ENCODE measurements at places on chromosomes 3 and 15.

- DNase-seq, result no peak
These were observed 58.1 kb upstream of the TMEM108 start for GRCh38 chr3:132980102-132980501.

DNA sequence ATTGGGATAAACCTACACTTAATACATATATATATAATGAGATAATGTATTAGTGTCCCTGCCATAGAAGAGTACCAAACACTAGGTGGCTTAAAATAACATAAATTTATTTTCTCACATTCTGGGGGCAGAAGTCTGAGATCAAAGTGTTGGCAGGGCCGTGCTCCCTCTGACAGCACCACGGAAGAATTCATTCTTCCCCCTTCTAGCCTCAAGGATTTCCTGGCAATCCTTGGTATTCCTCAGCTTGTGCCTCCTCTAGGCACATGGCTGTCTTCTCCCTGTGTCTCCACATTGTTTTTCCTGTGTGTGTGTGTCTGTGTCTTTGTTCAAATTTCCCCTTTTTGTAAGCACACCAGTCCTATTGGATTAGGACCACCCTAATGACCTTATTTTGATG, 115.2 kb upstream of the AGBL1 start:
- no peak for DNase-seq

DNA sequence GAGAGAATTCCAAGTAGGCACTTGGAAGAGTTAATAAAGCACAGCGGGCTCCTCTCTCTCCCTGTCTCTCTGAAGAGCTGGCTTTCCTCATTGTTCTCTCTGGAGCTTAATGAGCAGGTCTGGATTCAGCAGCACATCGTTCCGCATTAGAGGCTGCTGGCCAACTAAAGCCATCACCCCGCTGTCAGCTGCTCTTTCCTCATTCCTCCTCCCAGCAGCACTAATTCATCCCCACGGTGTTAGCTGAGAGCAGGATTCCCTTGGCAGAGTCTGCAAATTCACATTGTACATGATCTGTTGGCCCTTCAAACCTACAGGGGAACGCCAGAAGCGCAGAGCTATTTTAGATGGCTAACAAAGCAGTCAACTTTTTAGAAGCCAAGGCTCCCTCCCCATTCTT, 44.2 kb downstream of the SGO1 start:
- no peak for DNase-seq

- DNase-seq, result no peak
These were observed 7.2 kb downstream of the COX17 start for GRCh38 chr3:119669906-119670570.

DNA sequence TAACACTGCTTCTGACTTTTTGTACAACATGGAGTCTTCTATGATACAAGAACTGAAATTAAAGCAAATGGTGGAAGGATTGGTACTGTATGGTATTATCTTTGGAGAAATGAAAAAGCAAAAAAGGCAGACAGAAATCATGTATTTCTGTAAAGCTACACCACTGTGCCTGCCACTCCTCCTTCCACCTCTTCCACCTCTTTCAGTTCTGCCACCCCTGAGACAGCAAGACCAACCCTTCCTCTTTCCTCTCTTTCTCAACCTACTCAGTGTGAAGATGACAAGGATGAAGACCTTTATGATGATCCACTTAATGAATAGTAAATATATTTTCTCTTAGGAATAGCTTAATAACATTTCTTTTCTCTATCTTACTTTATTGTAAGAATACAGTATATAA, 57.0 kb downstream of the CD200 start:
- no peak for DNase-seq

DNA sequence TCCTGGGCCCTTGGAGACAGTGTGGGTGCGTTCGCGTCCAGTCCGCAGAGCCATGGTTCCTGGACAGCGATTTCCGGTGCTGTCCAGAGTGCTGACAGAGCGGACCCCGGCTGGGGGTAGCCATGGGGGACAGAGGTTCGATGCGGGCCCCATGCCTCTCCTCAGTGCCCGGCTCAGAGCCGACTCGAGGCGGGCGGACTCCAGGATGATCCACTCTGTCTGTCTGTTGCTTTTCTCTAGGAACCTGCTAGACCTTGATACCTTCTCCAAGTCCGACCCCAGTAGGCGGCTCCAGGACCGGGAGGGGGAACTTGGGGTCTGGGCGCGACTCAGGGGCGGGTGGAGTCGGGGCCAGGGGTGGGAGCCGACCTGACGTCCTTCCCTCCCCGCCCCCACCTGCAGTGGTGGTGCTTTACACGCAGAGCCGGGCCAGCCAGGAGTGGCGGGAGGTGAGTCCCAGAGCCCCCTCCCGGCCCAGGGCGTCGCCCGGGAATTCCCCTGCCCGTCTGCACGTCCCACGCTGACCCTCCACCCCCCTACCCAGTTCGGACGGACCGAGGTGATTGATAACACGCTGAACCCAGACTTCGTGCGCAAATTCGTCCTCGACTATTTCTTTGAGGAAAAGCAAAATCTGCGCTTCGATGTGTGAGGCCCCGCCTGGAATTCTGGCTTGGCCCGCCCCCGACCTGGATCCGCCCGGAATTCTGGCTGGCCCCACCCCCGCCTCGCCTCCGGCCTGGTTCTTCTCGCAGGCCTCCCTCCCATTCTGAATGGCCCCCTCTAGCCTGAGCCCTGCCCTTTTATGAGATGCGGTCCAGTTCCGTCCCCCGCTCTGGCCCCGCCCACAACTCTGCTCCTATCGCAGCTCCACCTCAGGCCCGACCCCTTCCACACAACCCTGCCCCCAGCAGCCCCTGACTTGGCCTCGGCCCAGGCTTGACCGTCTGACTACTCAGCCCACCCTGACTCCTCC, 1.0 kb downstream of the CPNE9 start:
- DNase-seq, result no peak

- DNase-seq, result no peak
These were observed 28.0 kb upstream of the DCUN1D1 start for GRCh38 chr3:183008303-183008702.

DNA sequence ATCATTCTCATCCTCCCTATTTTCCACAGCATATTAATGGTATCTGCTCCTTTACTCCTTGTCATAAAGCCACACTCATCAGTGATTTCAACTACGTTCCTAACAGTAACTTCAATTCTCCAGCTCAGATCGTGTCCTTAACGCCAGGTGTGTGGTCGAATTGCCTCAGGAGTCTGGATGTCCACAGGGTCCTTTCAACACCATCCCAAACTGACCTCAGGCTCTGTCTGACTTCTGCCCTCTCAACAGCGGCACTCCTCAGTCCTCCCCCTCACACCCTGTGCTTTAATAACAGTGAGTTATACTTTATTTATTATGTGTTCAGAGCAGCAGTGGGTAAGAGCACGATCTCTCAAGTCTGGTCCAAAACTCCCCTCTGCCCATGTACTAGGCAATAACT, 42.4 kb downstream of the ST3GAL6 start:
- no peak for DNase-seq

GRCh38 chr3:71523628-71524027, 59.9 kb downstream of the FOXP1 start:
- no peak for DNase-seq

- no peak for DNase-seq
These were observed 115.6 kb upstream of the MANF start for GRCh38 chr3:51269466-51269865.

GRCh38 chr3:102614021-102614569, 179.3 kb downstream of the ZPLD1 start:
- DNase-seq, result no peak

DNA sequence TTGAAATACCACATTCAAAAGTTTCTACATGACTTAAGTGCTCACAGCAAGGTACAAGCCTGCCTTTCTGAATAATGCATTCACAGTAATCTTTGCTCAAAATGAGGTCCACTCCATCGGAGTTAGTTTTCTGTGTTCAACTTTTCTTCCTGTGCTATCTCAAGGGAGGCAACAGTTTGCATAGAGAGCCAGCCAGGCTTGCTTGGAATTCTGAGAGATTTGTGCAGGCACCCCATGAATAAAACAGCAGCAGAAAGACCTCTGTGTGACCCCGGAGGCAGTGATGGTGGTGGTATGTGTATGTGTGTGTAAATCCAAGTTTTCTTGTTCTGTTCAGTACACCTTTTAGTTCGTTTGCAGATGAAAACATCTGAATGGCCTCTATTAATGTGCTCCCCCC, 124.0 kb downstream of the ADAMTS9 start:
- DNase-seq, result no peak

DNA sequence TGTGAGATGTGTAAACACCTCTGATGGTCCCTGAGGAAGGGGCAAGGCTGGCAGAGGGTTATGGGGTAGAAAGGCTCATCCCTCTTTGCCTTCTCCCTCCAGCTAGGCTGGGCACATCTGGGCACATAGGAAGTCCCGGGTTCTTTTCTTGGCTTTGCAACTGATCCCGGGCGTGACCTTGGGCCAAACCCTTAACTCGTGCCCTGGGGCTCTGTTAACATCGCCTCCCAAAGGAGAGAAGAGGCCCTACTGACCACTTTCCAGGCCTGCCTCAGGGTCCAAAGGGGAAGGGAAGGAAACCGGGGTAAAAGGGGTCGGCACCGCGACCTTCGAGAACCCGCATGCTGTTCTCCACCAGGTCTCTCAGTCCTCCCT, 549 bp downstream of the C3orf18 start:
- no peak for DNase-seq

DNA sequence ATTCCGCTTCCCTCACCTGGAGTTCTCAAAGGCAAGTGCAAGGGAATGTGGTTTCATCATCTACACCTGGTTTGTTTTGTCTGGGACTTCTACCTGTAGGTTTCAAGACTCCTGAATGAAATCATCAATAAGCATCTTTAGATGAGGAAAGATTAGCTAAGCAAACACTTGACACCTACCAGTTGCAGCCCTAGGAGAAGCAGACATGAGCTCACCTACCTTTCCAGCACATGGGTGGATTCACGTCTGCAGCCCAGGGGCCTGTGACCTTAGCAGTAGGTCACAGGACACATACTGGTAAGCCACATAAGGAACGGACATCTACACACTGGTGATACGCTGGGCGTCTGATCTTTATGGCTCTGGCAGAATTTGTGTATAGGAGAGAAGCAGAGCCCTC, 26.7 kb downstream of the SLCO2A1 start:
- no peak for DNase-seq

DNA sequence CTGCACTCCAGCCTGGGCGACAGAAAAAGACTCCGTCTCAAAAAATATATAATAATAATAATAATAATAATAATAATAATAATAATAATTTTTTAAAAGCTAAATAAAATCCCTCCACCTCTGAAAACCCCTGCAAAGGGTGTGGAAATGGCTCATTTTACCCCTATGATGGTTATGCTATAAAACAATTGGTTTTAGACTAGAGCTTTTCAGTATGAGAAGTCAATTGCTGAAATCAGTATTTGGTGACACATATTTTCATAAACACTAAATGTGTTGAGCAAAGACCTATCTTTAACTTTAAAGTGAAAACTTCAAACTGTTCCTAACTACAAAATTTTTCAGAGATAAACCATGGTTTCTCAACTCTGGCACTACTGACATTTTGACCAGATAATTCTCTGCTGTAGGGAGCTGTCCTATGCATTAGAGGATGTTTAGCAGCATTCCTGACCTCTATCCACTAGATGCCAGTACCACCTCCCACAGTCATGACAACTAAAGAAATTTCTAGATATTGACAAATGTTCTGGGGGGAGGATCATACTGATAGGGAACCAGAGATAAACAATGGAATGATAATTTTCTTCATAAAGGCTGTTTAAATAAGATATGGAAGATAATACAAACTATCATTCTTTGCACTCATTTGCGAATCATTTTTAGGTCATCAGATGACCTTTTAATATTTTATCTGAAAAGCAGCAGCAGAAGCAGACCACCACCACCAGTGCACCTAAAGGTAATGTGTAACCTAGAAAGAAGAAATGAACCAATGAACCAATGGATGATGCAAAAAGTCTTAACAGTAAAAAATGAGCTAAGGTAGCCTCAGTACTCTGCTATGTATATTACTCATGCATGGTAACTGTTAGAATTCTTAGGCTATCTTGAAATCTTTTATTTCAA, 13.8 kb downstream of the PTPN9 start:
- no peak for DNase-seq

GRCh38 chr3:39143051-39143885, 10.1 kb downstream of the CSRNP1 start:
- no peak for DNase-seq

DNA sequence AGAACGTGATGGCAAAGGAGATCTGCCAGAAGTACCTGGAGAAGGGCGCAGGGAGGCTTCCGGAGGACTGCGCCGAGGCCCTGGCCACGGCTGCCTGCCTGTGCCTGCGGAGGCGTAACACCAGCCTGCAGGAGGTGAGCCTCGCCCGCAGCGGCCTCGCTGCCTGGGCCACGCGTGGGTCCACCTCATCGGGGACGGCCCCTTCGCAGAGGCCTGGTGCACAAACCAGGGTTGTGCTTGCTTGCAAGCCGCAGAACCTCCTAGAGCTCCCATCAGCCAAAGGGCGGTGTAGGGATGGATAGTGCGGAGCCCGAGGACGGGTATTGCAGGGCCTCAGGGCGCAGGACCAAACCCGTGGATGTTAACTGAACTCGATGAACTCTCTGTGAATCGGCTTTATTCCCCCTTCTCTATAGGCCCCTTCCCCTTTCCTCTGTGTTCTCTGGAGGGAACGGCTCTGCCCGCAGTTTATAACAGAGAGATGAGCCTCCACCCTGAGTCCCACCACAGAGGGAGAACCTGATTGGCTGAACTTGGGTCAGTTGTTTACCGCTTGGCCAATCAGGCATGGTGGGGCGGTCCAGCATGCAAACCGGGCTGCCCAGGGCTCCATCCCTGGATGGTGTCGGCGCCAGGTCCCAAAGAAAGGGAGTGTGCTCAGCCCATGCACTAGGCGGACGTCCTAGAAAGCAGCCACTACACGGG, 13.6 kb upstream of the TATDN2 start:
- no peak for DNase-seq

GRCh38 chr3:134483195-134483900, 2.4 kb downstream of the ANAPC13 start:
- no peak for DNase-seq

GRCh38 chr15:82044373-82045178, 1.2 kb downstream of the MEX3B start:
- peak; percentile 38 for DNase-seq

GRCh38 chr3:107377151-107377550, at the start of gene CCDC54:
Gene CCDC54, plus strand, starts transcription at chr3:107377439. Its CDS starts 149 bp downstream, at chr3:107377588.
- no peak for DNase-seq

DNA sequence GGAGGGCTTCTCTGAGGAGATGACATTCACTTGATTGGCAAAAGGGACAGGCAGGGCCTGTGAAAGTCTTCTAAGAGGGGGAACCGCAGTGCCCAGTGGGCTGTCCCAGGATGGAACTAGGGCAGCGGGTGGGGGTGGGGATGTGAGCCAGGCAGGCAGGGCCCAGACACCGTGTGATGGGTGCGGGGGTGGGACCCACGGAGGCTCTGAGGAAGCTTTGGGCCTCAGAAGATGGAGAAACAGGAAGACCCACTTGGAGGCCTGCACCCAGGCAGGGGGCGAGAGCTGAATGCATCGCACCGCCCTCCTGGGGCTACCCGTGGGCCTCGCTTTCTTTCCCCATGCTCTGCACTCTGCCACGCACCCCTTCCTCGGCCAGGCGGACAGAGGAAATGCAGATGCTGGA, 32.9 kb upstream of the ACAD9 start:
- no peak for DNase-seq

- no peak for DNase-seq
These were observed 81.6 kb upstream of the ROBO2 start for GRCh38 chr3:76958274-76958673.

GRCh38 chr3:24513463-24513862, 18.8 kb upstream of the THRB start:
- no peak for DNase-seq

Measured in thymus (tissue), 14 donors.